Pons (tissue), 1 donor: ENCODE measurements at places on chromosomes 2 and 18.

GRCh38 chr2:190031969-190032618 lies 30.4 kb downstream of the MSTN start:
- DNase-seq = no peak

GRCh38 chr2:173397539-173397938 lies 42.9 kb downstream of the CDCA7 start:
- no peak for DNase-seq

GRCh38 chr2:230692760-230693159 lies 19.9 kb upstream of the CAB39 start:
- DNase-seq = no peak

- DNase-seq = no peak
These were observed 36.5 kb downstream of the CAB39 start for GRCh38 chr2:230749111-230749510.

- no peak for DNase-seq
These were observed 5.2 kb upstream of the NCAPH start for GRCh38 chr2:96330407-96330806.

DNA sequence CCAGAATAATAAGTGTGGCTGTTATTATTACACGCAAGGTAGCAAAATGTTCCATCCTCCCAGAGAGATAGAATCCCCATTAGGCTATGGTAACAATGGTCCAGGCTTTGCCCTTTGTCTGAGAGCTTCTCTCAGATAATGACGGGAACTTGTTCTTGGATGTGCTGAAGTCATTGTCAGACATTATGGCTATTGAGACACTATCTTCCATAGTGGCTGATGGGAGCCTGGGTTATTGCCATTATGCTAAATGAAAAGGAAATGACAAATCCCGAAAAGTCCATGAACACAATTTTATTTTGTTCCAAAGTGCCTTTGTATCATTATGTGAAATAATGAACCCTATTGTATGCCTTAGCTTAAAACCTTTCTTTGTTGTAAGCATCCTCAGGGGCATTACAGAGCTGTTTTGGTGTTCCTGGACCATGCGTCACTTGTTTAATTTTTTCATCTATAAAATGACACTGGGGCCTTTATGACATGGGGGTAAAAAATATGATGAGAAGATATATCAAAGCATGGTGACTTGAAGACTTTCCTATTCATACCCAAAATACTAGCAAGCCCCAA lies 218.5 kb downstream of the KCNS3 start:
- DNase-seq = peak; percentile 74

DNA sequence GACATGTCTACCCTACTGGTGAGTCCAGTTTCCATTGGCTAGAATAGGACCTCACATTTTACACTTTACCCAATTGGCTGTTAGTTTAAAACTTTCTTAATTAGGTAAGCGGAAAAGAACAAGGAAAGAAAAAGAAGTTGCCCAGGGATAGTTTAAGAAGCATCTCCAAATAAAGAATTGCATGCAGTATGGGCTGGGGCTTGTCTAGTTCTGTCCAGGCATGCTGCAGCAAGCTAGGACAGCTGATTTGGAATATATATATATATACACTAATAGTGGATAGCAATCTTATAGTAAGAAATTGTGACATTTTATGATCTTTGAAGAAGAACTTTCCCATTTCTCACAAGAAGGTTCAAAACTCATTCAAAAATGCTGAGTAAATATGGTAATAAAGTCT lies 90.0 kb upstream of the ERBB4 start:
- no peak for DNase-seq

DNA sequence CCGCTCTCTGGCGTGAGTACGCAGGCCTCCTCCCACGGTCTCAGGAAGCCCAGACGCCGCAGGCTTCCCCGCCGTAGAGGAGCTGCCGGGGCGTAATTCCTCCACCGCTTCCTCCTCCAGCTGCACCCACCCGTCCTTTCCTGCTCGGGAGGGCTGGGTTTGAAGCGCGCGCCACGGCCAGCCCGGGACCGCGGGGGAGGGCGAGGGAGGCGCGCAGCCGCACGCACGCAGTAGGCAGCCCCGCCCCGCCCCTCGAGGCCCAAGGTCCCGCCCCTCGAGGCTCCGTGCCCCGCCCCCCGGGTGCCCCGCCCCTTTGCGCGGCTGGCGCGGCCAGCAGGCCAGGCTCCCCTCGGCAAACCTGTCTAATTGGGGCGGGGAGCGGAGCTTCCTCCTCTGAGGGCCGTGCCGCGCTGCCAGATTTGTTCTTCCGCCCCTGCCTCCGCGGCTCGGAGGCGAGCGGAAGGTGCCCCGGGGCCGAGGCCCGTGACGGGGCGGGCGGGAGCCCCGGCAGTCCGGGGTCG lies at the start of gene MALT1:
Gene MALT1, plus strand, starts transcription at position 355 of the 521 bp plus-strand sequence. CDS start 179 bp downstream, outside the sequence.
- peak; percentile 76 for DNase-seq

- DNase-seq = no peak
These were observed 60.2 kb downstream of the LYPD6B start for GRCh38 chr2:149098701-149099100.

GRCh38 chr2:30374380-30374779 lies 72.7 kb upstream of the LCLAT1 start:
- DNase-seq = no peak

- no peak for DNase-seq
These were observed 646.5 kb downstream of the SATB2 start for GRCh38 chr2:198811198-198811597.

DNA sequence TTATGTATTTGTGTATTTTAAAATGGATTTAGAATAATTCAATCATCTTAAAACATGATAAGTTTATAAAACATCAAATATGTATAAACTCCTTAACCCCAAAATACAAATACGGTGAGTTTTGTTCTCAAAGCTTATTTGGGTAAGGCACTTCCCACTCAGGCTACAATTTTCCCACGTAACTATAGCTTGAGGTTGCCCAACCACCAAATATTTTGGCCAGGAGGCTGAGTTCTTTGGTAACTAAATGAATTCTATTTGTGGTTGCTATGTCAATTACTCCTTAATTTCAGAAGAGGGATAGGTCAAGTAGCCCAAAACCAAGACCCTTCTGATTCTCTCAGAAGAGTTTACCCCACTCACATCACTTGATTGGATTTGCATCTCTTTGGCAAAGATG lies 70.4 kb downstream of the MYL12B start:
- DNase-seq = no peak

- no peak for DNase-seq
These were observed 6.7 kb downstream of the CAVIN2 start for GRCh38 chr2:191839918-191840804.

DNA sequence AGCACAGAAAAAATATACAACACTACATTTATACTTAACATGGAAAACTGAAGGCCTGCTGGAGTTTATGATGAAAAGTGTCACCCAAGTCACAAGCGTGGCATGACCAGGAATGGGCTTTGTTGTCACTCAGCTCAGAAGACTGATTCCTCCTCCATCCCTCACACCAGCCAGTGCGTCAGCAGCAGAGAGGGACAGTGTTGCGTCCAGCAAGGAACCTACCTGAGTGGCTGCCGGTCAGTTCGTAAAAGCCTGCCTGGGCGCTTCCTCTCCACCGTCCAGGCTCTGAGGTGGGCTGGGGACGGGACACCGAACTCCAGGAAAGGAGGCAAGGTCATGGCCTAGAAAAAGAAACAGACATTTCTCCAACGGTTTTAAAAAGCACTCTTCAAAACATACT lies 77.4 kb downstream of the USP40 start:
- DNase-seq = no peak

DNA sequence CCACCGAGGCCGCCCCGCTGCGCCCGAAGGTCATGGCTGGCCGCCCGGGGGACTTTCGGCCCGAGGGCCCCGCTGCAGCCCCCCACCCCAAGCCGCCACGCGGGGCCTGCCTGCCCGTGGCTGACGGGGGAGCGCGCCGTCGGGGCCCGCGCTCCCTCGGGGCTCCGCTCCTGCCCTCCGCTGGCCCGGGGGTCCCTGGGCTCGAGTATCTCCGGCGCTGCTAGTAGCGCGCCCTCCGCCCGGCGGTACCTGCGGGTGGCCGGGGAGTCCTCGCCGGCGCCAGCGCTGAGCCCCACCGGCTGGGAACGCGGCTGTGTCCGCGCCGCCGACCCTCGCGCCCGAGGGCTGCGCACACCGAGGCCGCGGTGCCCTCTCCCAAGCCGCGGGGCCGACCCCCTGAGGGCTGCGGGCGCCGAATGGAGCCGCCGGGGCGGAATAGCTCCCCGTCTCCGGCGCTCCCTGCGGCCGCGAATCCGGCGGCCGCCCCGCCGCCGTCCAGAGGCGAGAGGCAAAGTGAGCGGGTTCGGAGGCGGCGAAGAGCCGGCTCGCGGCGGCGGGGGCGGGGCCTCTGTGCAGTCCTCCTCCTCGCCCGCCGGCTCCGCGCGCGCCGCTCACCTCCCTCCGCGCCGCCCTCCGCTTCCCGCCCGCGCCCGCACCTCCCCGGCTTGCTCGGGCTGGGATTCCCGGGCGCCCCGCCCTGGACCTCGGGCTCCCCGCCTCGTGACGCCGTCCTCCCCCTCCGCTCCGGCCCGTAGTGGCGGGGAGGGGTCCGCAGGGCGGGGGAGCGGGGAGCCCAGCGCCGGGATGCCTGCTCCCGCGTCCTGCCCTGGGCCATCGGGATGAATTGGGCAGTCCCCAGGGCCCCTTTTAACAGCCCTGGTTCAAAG lies at the start of gene KCNG3:
Gene KCNG3, minus strand, starts transcription at position 515 of the 887 bp plus-strand sequence. Its CDS starts 481 bp downstream, at position 34.
- no peak for DNase-seq

GRCh38 chr2:74441170-74441689 lies 507 bp downstream of the RTKN start:
- DNase-seq = no peak
